Omental fat pad (tissue), 4 donors: ENCODE measurements at places on chromosomes 16 and 17.

GRCh38 chr17:63543822-63544420 lies 6.4 kb upstream of the DCAF7 start:
- DNase-seq = no peak

- DNase-seq = no peak
Measured at GRCh38 chr16:81494888-81495287, 50.3 kb downstream of the CMIP start.

DNA sequence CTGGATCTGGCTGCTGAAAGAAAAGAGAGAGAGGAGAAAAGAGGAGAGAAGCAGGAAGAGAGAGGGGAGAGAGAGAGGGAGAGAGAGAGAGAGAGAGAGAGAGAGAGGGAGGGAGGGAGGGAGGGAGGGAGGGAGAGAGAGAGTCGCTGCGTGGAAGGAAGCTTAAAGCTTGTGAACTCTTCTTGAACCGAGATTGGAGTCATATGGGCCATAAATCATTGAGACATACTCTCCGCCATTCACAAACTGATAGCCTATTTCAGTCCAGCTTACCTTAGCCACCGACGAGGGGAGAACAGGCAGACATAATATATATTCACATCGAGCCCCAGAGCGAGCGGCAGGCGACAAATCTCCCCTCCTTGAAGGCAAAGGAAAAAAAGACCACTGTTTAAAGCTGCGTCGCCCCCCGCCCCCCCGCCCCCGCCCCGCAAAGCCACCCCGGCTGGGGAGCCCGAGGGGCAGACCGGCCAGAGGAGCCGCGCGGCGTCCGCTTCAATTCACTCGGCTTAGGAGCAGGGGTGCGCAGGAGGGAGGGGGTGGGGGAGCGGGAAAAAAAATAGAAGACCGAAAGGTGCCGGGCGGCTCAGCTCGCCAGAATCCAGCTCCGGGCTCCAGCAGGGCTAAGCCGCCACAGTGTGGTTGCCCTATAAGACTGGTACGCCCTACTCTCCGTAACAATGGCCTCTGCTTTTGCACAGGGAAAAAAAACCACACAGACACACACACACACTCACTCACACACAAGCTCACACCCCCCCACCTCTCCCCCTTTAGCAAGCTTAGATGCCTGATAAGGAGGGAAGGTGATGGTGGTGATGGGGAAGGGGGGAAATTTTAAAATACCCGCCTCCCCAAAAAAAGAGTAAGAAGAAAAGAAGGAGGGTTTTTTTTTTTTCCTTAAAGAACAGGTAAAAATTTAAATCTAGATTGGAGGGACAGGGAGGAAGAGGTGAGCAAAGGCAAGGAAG lies 10.6 kb upstream of the HOXB2 start:
- no peak for DNase-seq

- DNase-seq = no peak
Measured at GRCh38 chr16:71537643-71538042, 11.4 kb downstream of the CHST4 start.

GRCh38 chr16:11354733-11355574 lies 9.7 kb downstream of the RMI2 start:
- no peak for DNase-seq

DNA sequence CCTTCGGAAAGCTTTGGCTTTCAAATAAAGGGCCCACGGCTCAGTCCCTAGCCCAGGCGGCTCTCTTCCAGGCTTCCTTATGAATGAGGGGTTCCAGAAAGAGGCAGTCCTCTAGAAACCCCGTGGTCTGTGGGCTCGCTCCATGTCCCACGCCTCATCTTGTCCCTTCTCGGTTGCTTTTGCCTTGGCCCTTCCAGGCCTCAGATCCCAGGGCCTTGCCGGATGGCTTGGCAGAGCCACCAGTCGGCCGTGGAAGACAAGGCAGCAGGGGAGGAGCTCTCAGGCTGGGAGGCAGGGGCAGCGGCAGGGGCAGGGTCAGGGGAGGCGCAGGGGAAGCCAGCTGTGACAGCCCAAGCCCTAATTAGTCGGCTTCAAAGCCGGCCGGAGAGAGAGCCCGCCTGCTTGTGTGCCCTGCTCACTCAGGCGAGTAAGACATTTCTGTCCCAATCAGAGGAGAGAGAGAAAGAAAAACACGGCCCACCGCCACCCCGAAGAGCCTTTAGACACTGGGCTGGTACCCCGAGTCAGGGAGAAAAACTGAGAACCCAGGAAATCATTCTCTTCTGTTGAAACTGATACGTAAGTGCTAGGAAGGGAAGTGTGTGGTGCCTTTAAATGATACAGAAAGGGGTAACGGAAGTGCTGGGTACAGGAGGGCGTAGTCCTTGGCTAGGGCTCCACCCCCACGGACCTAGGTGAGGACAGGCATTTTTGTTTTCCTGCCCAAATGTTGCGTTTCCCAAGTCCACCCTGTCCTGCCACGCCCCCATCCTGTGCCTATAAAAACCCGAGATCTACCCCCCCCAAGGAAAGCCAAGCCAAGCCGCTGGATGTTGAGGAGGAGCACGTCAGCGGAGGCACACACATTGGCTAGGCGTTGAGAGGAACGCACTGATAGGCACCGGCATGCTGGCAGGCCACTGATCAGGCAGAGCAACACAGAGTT lies 27.8 kb upstream of the MEIOC start:
- no peak for DNase-seq

- no peak for DNase-seq
Measured at GRCh38 chr16:53904533-53904932, 200.6 kb downstream of the FTO start.

DNA sequence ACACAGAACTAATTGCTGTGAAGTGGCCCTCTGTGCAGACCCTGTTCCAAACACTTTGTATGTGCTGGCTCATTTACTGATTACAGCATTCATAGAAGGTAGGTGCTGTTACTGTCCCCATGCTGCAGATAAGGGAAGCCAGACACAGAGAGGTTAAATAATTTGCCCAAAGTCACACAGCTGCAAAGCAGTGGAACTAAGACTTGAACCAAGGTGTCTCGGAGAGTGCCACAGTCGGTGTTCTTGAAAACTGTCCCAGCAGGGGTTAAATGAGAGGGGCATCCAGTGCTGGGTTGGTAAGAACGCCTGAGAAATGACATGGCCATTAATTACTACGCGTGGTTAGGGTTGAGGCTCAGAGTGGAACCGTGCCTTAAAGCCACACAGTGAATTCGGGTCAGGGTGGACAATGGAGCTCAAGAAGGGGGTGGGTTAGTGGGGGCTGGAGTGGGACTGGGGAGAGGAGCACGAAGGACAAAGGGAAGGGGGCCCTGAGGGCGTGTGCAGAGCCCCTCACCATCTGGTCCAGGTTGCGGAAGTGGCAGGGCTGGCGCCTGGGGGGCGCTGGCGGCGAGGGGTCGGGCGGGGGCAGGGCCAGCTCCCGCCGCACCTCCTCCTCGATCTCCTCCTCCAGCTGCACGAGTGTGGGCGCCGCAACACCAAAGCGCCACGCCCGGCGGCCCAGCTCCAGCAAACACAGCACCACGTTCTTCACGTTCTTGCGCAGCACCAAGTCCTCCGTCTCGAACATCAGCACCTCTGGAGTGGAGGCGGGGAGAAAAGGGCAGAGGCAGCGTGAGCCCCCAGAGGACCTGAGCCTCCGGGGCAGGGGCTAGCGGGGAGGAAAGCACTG lies 3.3 kb downstream of the GAS2L2 start:
- no peak for DNase-seq

DNA sequence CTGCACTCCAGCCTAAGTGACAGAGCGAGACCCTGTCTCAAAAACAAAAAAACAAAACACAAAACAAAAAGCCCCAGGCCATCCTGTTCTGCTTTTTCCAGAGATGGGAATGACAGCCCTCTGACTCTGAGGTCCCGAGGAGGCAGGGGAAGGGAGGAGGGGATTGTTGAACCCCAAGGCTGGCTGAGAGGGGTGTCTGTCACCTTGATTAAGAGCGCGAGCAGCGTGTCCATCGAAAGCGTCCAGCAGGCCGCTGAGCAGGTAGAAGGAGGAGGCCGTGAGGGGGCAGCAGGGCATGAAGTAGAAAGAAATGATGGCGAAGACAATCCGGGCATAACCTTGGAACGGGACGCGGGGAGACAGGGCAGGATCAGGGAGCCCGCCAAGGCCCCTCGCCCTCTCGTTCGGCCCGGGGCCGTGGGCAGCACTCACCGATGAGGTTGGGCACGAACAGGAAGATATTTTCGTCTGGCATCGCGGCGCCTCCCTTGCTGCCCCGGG lies 593 bp downstream of the CDIPT start:
- DNase-seq = no peak

- DNase-seq = no peak
Measured at GRCh38 chr17:40372031-40372430, 7.5 kb upstream of the GJD3 start.

GRCh38 chr17:67253384-67253783 lies 8.4 kb upstream of the HELZ start:
- no peak for DNase-seq

DNA sequence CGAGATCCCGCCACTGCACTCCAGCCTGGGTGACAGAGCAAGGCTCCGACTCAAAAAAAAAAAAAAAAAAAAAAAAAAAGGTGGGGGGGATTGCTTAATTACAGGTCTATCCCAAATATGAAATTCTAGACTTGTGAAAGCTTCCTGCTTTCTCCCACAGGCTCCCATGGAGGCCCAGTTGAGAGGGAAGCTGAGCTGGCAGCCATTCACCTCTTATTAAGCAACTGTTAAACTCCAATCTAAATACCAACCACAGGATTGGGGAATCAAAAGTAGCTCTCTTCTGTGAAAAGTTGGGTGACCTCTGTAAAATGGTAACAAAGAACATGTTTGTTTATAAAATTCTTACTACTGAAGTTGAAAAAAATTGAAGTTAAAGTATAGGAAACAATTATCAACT lies 45.8 kb upstream of the STAC2 start:
- no peak for DNase-seq

- DNase-seq = no peak
Measured at GRCh38 chr16:12530302-12530701, 273.4 kb downstream of the CPPED1 start.
